ENCODE measurements at places on chromosomes 3 and 15.

GRCh38 chr3:46574243-46574646 is 8.1 kb upstream of the LRRC2 start:
- no peak for DNase-seq

GRCh38 chr3:14430053-14430452 is 27.6 kb downstream of the SLC6A6 start:
- DNase-seq, result no peak

- DNase-seq, result no peak
Measured at GRCh38 chr15:48389691-48390143, 58.5 kb downstream of the DUT start.

- no peak for DNase-seq
Measured at GRCh38 chr3:187265461-187265955, 26.0 kb downstream of the MASP1 start.

GRCh38 chr15:101810456-101810855 is 1.5 kb upstream of the OR4F15 start:
- DNase-seq, result no peak

GRCh38 chr3:183488343-183488742 is 59.9 kb upstream of the MCF2L2 start:
- DNase-seq, result no peak

- no peak for DNase-seq
Measured at GRCh38 chr3:130572769-130573168, 55.8 kb downstream of the COL6A6 start.

- DNase-seq, result no peak
Measured at GRCh38 chr3:183272142-183272541, 19.1 kb downstream of the B3GNT5 start.

GRCh38 chr3:29426302-29427226 is 145.7 kb downstream of the RBMS3 start:
- DNase-seq, result no peak

DNA sequence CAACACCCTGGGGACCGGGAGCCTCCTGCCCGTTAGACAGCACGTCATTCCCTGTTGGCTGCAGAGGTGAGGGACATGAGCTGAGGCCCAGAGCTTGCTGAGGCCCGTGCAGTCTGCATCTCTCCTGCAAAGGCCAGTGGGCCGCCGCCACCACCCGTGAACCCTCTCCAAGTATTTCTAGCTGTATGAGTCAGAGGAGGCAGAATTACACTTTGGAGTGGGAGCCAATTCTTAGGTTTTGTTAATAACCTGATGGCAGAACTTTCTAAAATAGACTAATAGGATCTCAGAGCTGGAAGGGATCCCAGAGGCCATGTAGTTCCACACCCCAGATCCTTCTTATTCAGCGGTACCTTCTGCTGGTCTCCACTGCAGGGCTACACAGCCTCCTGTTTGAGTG is 335.2 kb upstream of the CTDSPL start:
- DNase-seq, result no peak

- DNase-seq, result no peak
Measured at GRCh38 chr15:69719527-69720240, 267.1 kb downstream of the RPLP1 start.

- no peak for DNase-seq
Measured at GRCh38 chr15:63379492-63380150, 2.0 kb downstream of the CA12 start.

Data from endothelial cell (in vitro differentiated cells).